ENCODE measurements at places on chromosomes 4 and X.

GRCh38 chr4:4422856-4423499, 36.1 kb downstream of the NSG1 start:
- H3K36me3 ChIP-seq, result peaks cover 16% of the 10 kb centered on the region
- no peak overlapping the region for H3K27ac ChIP-seq
- DNase-seq, result peak; percentile 51

GRCh38 chr4:125338814-125339213, 24.1 kb downstream of the FAT4 start:
- no peak overlapping the region for H3K4me3 ChIP-seq
- no peak overlapping the region for H3K27ac ChIP-seq
- H3K36me3 ChIP-seq, result no peaks in the 10 kb centered on the region
- H3K27me3 ChIP-seq, result no peaks in the 10 kb centered on the region
- no peak for DNase-seq

DNA sequence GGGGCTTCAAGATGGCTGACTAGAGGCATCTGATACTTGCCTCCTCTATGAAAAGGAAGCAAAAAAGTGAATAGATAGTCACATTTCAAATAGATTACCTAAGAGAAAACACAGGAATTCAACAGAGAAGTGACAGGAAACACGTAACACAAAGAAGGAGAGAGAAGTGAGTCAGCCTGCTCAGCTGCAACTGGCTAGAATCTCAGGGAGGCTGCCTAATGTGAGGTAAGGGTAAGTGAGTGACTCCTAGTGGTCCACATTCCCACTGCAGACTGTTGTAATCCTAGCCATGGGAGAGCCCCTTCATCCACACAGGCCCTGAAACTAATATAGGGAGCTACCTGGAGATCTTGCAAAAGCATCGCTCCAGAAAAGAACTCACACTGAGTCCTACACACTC, 179.2 kb downstream of the SLC7A11 start:
- H3K4me1 ChIP-seq, result no peaks in the 10 kb centered on the region
- peaks cover 7% of the 10 kb centered on the region for H3K36me3 ChIP-seq
- no peak for DNase-seq
- H3K27ac ChIP-seq, result no peak overlapping the region
- no peaks in the 10 kb centered on the region for H3K27me3 ChIP-seq

- no peak overlapping the region for H3K4me3 ChIP-seq
- H3K27me3 ChIP-seq, result no peaks in the 10 kb centered on the region
- no peak overlapping the region for H3K27ac ChIP-seq
- DNase-seq, result no peak
- H3K36me3 ChIP-seq, result no peaks in the 10 kb centered on the region
- no peaks in the 10 kb centered on the region for H3K4me1 ChIP-seq
These were observed 16.9 kb upstream of the LOC101059915 start for GRCh38 chrX:71650333-71650969.

DNA sequence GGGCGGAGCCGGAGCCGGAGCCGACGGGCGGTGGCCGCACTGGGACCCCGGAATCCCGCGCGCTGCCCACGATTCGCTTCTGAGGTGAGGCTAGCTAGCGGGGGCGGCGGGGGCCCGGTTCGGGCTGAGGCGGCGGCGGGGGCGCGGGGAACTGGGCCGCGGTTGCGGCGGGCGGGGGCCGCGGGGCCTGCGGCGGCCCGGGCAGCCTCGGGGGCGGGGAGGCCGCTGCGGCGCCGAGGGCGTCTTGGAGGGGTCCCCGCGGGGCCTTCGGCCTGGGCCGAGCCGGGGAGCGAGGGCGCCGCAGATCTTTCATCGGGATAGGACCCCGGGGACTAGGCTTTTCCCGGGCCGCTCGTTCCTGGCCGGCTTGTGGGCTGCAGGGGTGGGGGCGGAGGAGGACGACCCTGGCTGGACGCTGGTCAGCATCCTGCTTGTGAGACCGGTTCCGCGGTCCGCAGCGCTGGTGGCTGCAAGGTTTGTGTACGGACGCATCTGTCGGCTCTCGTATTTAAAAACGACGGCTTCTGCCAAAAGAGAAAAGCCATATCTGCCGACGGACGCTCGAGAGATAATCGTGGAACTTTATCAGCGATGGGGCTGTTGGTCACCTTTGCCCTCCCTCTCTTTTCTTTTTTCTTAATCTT, 419 bp downstream of the ADD1 start:
- peaks cover 26% of the 10 kb centered on the region for H3K4me1 ChIP-seq
- H3K4me3 ChIP-seq, result peak overlapping the region; percentile 95
- DNase-seq, result no peak
- H3K27ac ChIP-seq, result peak overlapping the region; percentile 92

DNA sequence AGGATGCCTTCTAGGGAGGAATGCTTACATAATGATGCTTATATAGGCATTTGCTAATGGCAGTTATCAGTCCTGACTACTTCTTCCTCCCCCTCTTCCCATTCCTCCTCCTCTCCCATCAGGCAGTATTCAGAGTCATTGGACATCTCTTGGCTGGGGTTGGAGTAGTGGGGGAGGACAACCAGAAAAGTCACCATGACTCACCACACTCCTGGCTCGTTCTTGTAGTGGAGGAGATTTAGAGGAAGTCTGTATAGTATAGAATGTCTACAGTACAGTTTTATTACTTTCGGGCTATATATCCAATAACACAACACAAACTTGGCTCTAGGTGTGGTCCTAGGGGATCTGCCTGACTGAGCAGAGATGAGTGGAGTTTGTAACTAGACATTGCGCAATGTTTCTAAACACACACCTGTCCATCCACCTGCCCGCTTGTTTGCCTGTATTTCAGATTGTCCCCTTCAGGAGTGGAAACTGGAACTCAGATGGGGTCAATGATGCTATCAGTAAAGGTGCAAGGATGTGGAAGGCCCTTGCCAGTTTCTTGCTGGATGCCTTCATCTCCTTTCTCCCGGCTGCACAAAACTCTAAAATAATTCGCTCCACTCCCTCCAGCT, 27.9 kb upstream of the KIAA1210 start:
- DNase-seq, result no peak
- no peaks in the 10 kb centered on the region for H3K36me3 ChIP-seq
- H3K4me1 ChIP-seq, result peaks cover 12% of the 10 kb centered on the region

GRCh38 chr4:27048429-27049238, 188.0 kb downstream of the STIM2 start:
- no peak overlapping the region for H3K27ac ChIP-seq
- peaks cover 9% of the 10 kb centered on the region for H3K4me1 ChIP-seq
- H3K27me3 ChIP-seq, result peaks cover 23% of the 10 kb centered on the region
- no peaks in the 10 kb centered on the region for H3K36me3 ChIP-seq
- DNase-seq, result no peak

GRCh38 chr4:151325949-151326246, 493 bp upstream of the SH3D19 start:
- H3K4me1 ChIP-seq, result peaks cover 36% of the 10 kb centered on the region
- peak overlapping the region; percentile 89 for H3K27ac ChIP-seq
- peak overlapping the region; percentile 95 for H3K4me3 ChIP-seq
- H3K36me3 ChIP-seq, result no peaks in the 10 kb centered on the region
